ENCODE measurements at places on chromosomes 6 and 20.

DNA sequence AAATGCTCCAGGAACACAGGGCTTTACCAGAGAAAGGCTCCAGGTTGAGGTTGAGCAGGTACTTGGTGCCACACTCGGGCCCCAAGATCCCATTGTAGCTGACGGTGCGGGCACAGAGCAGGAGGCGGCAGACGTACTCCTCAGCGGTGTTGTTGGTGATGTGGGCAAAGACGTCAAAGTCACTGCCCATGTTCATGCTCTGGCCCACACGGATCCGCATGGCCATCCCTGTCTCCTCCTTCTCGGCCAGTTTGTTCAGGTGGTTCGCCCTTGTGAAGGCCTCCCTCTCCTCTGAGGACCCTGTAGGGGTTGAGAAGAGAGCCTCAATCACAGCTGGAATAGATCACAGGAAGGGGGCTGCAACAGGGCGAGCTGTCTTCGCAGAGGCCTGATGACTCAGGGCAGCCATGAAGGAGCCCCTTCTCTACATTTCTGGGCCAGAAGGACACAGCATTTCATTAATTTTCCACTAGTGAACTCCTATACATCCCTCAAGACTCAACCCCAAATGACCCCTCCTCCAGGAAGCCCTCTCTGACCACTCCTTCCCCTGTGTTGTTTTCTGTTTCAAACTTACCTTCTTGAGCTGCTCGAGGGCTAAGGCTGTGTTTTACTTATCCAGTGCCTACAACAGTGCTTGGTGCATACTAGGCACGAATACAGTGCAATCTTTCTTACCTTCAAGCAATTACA is 26.8 kb downstream of the TGM2 start:
- no peak for DNase-seq

DNA sequence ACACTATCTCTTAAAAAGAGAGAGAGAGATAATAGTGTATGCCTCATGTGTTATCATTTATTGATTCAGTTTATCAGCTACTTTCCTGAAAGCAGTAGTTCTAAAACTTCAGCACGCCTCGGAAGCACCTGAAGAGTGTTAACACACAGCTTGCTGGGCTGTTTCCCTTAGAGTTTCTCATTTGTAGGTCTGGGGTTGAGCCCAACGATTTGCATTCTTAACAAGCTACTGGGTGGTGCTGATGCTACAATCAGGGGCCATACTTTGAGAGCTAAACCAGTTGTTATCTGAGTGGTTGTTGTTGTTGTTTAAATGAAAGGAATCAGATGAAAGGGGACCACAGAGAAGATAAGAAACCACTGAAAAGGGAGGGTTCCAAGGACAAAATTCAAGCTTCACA is 32.6 kb downstream of the SIM1 start:
- DNase-seq = no peak

DNA sequence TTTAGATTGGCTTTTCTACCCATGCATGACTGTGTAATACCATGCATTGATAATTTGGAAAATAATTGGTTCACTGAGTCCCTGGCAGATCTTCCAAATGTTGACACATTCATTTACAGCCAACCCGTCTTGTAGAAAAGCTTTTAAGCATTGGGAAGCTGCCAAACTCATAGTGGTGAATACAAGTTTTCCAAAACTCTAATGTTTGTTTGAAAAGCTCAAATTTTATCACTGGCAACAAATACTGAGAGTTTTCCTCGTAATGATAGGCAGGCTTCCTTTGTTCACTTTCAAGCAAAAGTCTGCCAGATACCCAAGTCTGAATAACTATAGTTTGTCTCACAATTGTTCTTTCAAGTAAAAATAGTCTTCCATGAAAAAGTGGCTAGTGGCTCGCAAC is 143.0 kb downstream of the FIG4 start:
- DNase-seq = no peak

DNA sequence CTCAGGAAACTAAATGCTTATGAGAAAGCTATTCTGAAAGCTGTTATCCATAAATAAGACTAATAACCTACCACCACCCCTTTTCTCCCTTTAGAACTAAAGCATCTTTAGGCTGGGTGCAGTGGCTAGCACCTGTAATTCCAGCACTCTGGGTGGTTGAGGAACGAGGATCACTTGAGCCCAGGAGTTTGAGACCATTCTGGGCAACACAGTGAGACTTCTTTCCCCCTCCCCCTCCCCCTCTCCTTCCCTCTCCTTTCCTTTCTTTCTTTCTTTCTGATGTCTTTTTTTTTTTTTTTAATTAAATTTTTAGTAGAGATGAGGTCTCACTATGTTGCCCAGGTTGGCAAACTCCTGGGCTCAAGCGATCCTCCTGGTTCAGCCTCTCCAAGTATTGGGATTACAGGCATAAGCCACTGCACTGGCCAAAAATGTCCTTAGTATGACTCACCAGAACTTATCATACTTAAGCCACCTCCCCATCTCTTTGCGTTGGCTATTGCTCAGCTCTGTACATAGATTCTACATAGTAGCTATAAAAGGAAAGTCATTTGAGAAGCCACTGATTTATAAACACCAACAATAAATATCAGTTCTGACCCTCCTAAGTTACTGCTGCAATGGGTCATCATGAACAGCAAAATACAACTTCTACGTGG is 54.8 kb upstream of the SPDEF start:
- DNase-seq = no peak

GRCh38 chr6:113015249-113015648 is 668.1 kb downstream of the RFPL4B start:
- DNase-seq = no peak

GRCh38 chr6:100247123-100247522 is 217.6 kb downstream of the SIM1 start:
- DNase-seq = no peak
